ENCODE measurements at places on chromosomes 5 and 9.

DNA sequence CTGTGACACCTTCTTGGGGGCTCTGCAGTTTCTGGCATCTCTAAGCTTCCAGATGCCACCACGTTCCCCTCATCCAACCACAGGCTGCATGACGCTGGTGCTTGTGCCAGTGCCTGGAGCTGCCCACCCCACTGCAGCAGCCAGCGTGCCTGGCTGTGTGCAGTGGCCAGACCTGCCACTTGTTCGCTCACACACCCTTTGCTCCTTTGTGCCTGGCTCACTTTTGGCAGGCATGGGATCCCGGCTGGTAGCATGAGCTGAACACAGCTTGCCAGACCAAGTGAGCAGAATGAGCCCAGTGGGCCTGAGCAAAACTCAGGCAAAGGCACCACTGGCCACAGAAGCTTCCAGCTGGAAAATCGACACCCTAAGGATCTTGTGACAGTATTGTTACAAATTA, 562.9 kb upstream of the ACO1 start:
- no peak for DNase-seq

DNA sequence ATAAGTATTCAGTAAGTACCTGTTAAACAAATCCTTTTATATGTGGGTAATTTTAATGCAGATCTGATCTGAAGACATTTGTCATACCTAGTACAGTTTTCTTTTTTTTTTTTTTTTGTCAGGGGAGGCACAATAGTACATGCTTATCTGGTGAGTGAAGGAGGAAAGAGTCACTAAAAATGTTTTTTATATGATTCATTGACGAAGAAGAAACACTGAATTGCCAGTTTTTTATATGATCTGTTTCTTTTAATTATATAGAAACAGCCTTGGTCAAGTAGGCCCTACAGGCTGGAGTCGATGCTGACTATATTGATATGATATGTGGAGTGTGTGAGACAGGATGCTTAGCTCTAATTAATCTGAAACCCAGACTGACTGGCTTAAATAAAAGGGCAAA, 315.2 kb downstream of the PSAT1 start:
- no peak for DNase-seq

- DNase-seq: no peak
Observed at GRCh38 chr9:75979362-75979761, 88.9 kb downstream of the PCSK5 start.

GRCh38 chr9:76298521-76299144, 95.6 kb downstream of the RFK start:
- no peak for DNase-seq

- DNase-seq: no peak
Observed at GRCh38 chr5:124642151-124642550, 104.3 kb downstream of the ZNF608 start.

- DNase-seq: peak; percentile 46
Observed at GRCh38 chr5:36177715-36178523, 26.0 kb downstream of the SKP2 start.

DNA sequence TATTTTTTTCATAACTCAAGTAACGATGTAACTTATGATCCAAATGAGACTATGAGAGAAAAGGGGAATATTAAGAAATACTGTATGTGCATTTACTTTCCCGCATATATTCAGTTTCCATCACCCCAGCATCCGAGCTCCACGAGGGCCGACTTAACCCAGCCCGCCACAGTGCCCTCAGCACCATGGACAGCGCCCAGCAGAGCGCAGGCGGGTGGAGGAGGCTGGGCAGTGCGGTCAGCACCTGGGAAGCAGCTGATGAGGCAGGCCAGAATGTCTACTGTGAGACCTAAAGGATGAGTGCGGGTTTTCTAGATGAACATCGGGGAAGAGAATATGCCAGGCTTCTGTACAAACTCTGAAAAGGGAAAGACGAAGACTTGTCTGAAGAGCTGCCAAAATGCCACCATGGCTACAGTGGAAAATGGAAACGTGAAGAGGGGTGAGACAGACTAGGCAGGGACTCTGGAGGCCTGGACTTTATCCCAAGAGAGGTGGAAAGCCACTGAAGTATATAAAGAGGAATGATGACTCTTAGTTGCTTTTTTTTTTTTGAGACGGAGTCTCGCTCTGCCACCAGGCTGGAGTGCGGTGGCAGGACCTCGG, 34.5 kb upstream of the MED27 start:
- DNase-seq: no peak

DNA sequence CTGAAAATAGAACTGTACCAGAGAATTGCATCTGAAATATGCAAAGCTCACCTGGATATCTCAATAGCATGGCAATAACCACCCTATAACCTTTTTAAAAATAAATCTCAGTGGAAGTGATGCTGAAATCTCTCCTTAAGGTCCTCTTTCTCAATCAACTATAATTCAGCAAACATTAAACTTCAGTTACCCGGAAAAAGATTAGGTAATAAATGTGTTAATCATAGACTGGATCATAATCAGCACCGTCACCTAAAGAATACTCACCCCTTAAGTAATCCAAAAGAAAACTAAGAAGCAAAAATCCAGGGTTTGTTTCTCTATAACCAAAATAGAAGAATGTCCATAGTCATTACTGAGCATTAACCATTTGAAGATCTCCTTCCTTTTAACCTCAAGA, 44.3 kb upstream of the DENND4C start:
- DNase-seq: no peak

DNA sequence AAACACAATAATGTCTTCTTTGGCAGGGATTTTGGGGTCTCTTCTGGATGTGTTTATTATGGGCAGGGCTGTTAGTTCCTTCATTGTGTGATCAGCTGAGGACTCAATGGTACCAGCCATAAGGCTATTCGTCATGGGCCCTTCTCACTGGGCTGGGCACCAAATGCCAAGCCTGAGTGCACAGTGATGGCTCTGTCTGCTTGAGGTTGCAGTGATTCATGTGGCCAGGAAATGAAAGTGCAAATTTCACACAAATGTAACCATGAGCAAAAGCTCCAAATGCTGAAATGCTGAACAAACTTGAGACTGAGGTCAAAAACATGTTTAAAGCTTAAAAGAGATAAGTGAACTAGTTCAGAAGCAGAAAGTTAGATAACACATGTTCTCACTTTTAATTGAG, 191.0 kb downstream of the TARS1 start:
- DNase-seq: no peak

GRCh38 chr9:132141344-132141947, 20.4 kb upstream of the NTNG2 start:
- DNase-seq: peak; percentile 55

DNA sequence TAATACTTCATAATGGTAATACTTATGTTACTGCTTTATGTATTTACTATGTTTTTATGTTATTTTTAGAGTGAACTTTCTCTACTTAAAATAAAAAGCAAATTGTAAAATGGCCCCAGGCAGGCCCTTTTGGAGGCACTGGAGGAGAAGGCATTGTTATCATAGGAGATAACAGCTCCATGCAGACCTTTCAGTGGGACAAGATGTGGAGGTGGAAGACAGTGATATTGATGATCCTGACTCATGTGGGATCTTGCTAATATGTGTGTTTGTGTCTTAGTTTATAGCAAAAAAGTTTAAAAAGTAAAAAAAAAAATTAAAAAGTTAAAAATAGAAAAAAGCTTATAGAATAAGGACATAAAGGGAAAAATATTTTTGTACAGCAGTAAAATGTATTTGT, 74.5 kb downstream of the IQGAP2 start:
- DNase-seq: no peak

- peak; percentile 39 for DNase-seq
Observed at GRCh38 chr5:175902026-175902425, 30.6 kb downstream of the CPLX2 start.

DNA sequence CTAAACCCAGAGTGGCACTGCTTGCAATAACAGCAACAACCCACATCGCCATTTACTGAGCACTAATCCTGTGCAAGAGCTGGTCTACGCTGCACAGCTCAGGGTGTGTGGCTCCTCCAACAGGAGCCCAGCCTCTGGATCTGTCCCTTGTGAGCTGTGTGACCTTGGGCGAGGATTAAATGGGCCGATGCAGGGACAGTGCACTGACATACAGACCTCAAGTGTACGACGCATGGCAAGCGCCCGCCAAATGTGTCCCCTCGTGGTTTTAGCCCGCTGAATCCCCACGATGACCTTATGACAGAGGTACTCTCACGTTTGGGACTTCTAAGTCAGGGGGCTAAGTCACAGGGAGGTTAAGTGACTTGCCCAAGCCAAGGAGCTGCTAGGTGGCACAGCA, 130.3 kb upstream of the RAPGEF1 start:
- no peak for DNase-seq

- DNase-seq: no peak
Observed at GRCh38 chr5:156378159-156378558, 51.2 kb downstream of the SGCD start.

GRCh38 chr9:28073270-28073669, 500.0 kb upstream of the C9orf72 start:
- DNase-seq: no peak

GRCh38 chr5:16929831-16930230, 6.3 kb downstream of the MYO10 start:
- no peak for DNase-seq

- DNase-seq: no peak
Observed at GRCh38 chr9:116599342-116599884, 87.7 kb upstream of the TRIM32 start.

Measured in NCI-H1105 (cell line).